ENCODE measurements at places on chromosomes 11 and 22. TPM values are rescaled to one million over a fixed set of nuclear protein-coding genes. Genes with fewer than 3 reads are reported as not detected.

- DNase-seq, result no peak
These were observed 63.4 kb downstream of the CD6 start for GRCh38 chr11:61034704-61035525.

DNA sequence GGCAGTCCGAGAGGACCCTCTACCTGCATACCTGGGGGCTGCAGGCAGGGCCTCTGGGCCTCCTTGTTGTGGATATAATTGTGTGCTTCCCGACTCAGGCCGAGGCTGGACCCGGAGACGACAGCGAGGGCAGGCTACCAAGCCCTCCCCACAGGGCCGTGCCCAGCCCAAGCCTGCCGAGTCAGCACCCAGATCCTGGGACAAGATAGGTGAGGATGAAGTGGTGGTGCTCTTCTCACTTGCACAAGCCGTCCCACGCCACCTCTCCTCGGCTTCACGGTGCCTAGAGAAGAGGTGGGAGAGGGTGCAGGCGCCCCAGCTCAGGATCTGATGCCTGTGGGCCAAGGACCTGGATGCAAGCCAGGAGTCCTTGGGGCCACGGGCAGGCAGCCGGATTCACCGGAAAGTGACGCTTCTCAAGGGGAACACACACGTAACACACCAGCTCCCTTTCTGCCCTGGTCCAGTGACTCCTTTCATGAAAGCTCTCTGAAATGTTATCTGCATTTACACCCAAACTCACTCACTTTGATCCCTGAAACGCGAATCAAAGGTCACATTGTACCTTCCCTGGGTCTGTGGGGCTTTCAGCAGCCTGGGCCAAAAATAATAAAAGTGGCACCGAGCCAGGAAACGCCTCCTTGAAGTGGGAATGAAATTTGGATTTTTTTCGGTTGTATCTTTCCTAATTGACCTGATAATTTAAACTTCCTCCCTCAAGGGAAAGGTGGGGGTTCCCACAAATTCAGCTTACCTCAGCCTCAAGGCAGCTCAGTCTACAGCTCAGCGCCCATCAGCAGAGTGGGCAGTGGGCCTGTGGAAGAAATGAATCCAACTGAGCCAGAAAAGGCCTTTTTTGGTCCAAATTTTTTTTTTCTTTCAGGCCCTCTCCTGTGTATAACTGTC is 1.1 kb upstream of the GNB1L start:
- peak; percentile 86 for DNase-seq

DNA sequence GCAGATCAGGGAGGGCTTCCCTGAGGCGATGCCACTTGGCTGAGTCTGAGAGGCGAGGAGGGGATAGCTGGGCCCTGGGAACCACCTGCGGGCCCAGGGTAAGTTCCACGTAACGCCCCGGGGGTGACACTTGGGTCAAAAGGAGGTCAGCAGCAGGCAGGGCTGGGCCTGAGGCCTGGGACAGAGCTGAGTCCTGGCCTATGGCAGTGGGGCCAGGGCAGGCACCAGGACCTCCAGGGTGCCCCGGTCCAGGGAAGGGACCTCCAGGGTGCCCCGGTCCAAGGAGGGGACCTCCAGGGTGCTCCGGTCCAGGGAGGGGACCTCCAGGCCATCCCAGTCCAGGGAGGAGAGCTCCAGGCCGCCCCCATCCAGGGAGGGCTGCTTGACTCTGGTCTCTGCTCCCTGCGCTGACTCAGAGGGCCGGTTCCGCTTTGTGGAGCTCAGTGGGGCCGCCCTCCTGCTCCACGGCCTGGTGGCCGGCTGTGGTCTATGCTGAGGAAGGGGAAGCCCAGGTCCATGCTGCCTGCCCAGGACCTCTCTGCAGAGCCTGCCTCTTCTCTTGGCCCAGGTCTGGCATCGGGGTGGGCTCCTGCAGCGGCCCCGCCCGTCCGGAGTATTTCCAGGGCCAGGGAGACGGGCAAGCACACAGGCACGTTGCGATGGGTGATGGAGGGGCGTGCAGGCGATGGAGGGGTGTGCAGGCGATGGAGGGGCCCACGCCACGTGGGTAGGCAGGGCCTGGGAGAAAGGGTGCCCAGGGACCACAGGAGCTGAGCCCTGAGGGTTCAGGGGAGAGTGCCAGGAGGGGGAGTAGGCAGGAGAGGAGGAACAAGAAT is 19.5 kb upstream of the WNT7B start:
- peak; percentile 85 for DNase-seq

GRCh38 chr11:61698173-61698948 is 18.2 kb downstream of the DAGLA start:
- no peak for DNase-seq

DNA sequence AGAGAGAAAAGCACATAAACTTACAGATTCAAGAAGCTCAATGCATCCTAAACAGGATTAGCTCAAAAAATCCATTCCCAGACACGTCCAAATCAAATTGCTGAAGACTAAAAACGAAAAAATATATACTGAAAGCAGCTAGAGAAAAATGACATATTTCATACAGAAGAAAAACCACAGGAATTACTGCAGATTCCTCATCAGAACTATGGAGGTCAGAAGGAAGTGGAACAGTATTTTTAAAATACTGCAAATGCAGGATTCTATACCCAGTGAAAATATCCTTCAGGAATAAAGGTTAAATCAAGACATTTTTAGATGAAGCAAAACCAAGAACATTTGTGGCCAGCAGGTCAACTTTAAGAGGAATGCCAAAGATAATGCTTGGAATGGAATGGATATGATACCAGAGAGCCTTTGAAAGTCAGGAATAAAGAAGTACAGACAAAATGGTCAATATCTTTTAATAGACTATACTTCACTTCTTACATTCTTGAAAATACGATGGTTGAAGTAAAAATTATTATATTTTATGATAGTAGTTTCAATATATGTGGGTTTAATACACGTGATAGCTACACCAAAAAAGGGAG is 352.9 kb downstream of the CTTN start:
- DNase-seq, result no peak

DNA sequence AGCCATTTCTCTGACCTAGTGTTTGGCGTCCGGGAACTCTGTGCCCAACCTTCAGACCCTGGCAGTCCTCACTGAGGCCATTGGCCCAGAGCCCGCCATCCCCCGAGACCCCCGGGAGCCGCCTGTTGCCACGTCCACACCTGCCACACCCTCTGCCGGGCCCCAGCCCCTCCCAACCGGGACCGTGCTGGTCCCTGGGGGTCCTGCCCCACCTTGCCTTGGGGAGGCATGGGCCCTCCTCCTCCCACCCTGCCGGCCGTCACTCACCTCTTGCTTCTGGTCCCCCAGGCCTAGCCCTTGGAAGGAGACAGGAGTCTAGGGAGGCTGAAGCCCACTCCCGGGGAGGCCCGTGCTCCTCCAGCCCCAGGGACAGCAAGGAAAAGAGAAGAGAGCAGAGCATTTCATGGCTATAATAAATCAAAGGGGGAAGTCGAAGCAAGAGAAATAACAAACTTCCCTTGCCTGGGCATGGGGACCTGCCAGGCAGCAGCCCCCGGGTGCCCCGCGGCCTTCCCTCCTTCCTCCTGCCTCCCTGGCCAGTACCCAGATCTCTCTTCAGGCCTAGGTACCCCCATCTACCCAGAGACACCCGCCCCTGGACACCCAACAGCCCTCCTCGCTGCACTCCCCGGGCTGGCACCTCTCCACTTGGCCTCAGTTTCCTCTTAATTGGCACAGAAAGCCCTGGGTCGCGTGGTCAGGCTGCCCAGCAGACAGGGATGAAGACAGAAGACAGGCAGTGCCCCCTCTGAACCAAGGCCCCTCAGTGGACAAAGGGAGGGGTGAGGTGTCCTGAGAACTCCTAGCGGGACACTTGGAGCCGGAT is 13.0 kb upstream of the SLC39A13 start:
- DNase-seq, result no peak

- DNase-seq, result no peak
These were observed 51.8 kb downstream of the APIP start for GRCh38 chr11:34864424-34864823.

DNA sequence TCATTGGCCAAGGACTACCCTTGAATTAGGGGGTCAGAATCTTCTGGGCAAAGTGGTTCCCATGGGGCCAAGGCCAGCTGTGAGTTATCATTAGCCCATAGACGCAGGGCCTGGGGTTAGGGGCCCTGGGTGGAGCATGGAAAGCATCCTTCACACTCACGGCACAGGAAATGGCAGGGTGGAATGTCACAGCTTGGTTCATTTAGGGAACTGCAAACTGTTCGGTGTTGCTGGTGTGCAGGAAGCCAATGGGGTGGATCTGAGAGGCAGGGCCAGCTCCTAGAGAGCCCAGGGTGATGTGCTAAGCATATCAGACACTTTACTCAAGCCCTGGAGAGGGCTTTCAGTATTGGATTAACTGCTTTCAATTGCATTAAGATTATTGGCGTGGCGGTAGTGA is 42.9 kb downstream of the TECTA start:
- DNase-seq, result no peak

- DNase-seq, result peak; percentile 65
These were observed 31.3 kb upstream of the MMP13 start for GRCh38 chr11:102986815-102987214.

- no peak for DNase-seq
These were observed 91.2 kb upstream of the BID start for GRCh38 chr22:17865183-17866055.

DNA sequence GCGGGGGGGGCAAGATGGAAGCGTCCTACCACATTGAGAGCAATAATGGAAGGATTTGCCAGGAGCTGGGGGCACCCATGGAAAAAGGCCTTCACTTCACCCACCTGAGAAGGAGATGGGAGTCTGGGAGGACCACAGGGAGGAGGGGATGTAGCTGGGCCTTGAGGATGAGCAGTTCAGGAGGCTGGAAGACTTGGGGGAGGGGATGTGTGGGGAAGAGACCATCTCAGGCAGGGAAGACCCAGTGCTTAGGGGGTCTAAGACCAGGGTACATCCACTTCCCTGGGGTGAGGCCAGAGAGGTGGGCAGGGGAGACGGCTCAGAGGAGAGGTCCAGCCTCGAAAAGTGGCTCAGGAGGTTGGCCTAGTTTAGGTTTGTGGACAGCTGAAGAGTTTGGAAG is 71.3 kb upstream of the TCF20 start:
- DNase-seq, result no peak

DNA sequence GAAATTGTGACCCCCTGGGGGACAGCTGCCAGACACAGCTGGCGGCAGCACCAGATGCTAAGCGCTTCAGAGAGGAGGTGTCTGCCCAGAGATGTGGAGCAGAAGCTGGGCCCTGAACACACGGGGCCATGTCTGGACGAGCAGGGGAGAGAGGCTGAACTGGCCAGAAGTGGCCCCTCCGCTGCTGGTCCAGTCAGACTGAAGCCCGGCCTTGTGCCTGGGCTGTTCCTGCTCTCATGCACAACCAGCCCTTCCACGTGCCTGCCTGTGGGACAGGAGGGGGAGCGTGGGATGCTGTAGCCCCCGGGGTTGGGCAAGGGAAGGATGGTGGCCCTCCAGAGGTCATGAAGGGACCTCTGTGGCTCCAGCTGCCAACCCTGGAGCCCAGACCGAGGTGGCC is 1.8 kb downstream of the ADM2 start:
- DNase-seq, result no peak

- peak; percentile 78 for DNase-seq
These were observed at the start of gene RTN4RL2 for GRCh38 chr11:57460022-57460757. Gene RTN4RL2, plus strand, starts transcription at chr11:57460528. Its CDS starts 338 bp downstream, at chr11:57460866.

- DNase-seq, result no peak
These were observed 16.2 kb downstream of the LRRC32 start for GRCh38 chr11:76654298-76654851.

DNA sequence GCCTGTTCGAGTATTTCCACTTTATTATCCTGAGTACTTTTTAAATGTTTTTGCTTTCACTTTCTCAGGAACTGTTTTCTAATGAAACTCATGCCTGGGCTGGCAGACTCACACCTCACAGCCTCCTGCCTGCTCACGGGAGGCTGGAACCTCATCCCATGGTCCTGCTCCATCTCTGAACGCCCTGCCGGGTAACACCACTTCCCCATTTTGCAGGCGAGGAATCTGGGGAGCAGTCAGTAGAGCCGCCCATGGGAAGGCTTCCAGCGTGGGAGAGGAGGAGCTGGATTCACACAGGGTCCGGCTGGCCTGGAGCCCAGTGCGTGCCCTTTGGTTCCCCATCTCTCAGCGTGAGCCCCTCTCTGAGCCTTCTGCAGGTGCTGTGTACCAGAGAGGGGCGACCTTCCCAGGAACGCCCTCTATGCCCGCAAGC is 53.6 kb downstream of the SCUBE1 start:
- peak; percentile 14 for DNase-seq

DNA sequence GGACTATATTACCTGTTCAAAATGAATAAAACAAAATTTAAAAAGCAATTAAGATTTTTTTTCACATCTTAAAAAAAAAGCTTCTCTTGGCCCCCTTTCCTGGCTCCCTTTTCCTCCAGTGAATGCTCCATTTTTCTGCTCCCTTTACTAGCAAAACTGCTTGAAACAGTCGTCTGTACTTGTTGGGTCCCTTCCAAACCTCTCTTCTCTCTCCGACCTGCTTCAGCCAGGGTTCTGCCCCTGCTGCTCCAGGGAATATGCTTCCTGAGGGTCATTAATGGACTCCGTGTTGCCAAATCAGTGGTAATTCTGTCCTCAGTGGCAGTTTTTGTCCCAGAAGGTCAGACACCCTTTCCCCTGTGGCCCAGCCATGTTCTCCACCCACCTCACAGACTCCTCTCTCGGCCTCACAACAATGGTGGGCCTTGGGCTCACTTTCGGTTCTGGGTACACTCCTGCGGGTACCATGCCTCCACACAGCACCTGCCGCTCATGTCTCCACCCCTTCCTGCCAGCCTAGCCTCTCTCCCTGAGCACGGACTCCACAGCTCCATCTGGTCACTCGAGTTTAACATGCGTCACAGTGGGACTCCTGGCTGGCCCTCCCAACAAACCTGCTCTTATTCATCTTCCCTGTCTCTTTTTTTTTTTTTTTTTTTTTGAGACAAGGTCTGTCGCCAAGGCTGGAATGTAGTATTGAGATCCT is 7.8 kb upstream of the POLR3H start:
- no peak for DNase-seq

- no peak for DNase-seq
These were observed 7.4 kb downstream of the TRPC6 start for GRCh38 chr11:101576456-101576855.

DNA sequence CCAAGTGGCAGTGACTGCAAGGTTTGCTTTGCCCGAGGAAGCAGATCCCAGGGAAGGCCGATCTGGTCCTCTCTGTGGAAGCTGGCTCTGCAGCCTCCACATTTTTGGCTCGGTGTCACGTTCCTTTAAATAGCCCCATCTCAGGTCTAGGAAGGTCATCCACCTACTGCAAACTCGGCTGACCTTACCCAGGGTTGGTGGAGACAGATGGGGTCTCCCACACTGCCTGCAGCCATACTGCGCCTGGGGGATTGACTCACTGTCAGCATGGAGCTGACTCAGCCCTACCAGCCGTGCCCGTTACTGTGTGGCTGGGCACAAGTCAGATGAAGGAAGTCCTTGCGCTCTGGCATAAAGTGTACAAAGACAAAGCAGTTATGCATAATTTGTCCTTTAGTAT is 16.9 kb downstream of the CDPF1 start:
- DNase-seq, result peak; percentile 77

- DNase-seq, result no peak
These were observed 60.1 kb downstream of the SOX6 start for GRCh38 chr11:16296273-16296672.

GRCh38 chr11:108568195-108568858 is 25.2 kb downstream of the EXPH5 start:
- no peak for DNase-seq

GRCh38 chr11:110160016-110160415 is 66.8 kb downstream of the ZC3H12C start:
- DNase-seq, result no peak

Gene ADAMTS15
- 9.0 TPM for total RNA-seq

Gene TRIM51
- total RNA-seq, result not detected

Gene YIF1A
- 143 TPM for total RNA-seq

Gene LRRC55
- total RNA-seq, result under 0.01 TPM

Gene MUC6
- not detected for total RNA-seq

Gene GALNT18
- 6.9 TPM for total RNA-seq

Gene OR8G5
- total RNA-seq, result not detected

Gene TMA7B
- not detected for total RNA-seq

Gene OR51I1
- total RNA-seq, result not detected
